ENCODE measurements at places on chromosomes 2 and 18.

- no peak for DNase-seq
Observed at GRCh38 chr2:231673348-231673770, 35.0 kb upstream of the PTMA start.

DNA sequence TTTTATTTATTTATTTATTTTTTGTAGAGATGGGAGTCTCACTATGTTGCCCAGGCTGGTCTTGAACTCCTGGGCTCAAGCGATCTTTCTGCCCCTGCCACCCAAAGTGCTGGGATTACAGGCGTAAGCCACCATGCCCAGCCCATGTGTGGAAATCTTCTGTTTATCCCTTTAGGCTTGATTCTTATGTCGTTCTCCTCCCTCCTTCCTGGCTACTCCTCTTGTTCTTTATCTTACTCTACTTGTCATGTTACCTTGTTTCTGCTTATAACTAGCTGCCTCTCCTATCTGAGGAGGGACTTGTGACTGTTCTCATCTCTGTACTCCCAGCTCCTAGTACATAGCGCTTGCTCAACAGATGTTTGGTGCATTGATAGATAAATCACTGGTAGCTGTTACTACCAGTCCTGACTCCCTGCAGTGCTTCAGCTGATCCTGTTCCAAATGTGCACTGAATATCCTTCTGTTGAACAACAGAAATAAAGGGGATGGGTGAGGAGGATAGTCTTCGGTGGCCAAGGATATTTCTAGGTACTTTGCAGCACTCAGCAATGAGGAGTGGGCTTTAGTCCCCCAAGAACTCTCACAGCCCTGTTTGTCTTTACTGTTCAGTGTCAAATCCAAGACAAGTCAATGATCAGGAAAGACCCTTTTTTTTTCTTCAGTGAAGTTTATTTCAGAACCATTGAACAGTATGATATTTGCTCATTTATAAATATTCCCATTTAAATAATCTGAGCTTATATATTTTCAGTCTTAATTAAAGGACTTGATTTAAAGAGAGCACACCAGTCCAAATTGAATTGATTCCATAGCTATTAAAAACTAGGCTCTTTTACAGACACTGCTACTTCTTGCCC lies 7.2 kb downstream of the IL1B start:
- DNase-seq = no peak

GRCh38 chr2:47422560-47422959 lies 19.6 kb downstream of the MSH2 start:
- no peak for DNase-seq

GRCh38 chr2:216615298-216616082 lies 17.7 kb upstream of the IGFBP2 start:
- DNase-seq = no peak

DNA sequence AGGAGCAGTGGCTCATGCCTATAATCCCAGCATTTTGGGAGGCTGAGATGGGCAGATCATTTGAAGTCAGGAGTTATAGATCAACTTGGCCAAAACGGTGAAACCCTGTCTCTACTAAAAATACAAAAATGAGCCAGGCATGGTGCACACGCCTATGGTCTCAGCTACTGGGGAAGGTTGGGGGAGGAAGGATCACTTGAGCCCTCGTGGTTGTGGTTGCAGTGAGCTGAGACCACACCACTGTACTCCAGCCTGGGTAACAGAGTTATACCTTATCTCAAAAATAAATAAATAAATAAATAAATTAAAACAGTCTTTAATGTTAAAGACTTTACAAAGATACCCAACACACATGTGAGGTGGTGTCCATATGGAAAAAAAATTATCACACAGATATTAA lies 134.0 kb downstream of the C2orf74 start:
- DNase-seq = no peak

DNA sequence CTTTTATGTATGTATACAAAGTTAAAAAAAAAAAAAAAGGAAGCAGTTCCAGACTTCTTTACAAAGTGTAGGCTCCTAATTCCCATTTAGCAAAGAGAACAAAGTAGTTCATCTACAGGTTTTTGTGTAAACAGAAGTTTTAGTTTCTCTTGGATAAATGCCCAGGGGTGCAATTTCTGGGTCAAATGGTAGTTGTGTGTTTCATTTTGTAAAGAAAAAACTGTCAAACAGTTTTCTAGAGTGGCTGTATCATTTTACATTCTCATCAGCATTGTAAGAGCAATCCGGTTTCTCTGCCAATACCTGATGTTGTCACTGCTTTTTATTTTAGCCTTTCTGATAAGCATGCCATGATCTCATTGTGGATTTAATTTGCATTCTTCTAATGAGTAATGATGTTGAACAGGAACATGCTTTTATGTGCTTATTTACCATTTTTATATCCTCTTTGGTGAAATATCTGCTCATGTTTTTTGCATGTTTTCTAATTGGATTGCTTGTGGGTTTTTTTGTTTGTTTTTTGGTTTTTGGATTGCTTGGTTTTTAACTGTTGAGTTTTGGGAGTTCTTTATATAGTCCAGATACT lies 16.6 kb upstream of the PSME4 start:
- DNase-seq = no peak

DNA sequence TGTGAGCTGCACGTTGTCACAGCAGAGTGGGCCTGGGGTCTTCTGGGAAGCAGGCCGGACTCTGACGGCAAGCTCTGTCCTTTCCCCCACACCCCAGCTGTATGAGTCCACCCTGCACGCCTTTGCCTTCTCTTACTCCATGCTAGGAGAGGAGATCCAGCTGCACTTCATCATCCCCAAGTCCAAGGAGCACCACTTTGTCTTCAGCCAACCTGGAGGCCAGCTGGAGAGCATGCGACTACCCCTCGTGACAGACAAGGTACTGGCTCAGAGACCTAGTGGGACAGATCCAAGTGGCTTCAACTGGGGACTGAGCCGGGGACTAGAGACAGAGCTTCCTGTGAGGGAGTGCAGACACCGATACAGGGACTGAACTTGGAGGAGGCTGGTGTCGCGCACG lies 40.1 kb downstream of the NTSR2 start:
- DNase-seq = no peak

- no peak for DNase-seq
Observed at GRCh38 chr2:181104512-181105115, 124.2 kb downstream of the UBE2E3 start.

DNA sequence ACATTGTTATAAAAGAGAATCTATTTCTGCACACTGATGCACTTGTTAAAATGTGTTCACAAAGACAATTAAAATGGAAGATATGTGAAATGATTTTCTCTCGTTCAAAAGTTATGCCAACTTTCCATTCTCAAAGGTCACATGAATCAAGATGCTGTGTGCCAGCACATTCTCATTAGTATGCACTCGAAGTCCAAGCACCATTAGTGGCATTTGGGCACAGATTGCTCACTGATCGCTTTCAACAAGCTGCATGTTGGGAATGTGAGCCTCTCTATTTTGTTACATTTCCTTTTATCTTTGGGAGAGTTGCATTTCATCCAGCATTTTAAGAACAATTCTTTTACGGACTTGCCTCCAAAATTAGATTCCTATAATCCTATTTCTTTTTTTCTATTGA lies 398.9 kb downstream of the FBXO15 start:
- DNase-seq = no peak

- DNase-seq = no peak
Observed at GRCh38 chr2:128640845-128641360, 322.2 kb upstream of the HS6ST1 start.

- no peak for DNase-seq
Observed at GRCh38 chr2:42648796-42649195, 80.4 kb downstream of the MTA3 start.
